Stimulated activated CD4-positive, alpha-beta T cell treated with anti-CD3 and anti-CD28 coated beads, Interleukin-2, amount 100 ng/mL, for 48 hours (primary cell): ENCODE measurements at places on chromosomes 3 and 15.

DNA sequence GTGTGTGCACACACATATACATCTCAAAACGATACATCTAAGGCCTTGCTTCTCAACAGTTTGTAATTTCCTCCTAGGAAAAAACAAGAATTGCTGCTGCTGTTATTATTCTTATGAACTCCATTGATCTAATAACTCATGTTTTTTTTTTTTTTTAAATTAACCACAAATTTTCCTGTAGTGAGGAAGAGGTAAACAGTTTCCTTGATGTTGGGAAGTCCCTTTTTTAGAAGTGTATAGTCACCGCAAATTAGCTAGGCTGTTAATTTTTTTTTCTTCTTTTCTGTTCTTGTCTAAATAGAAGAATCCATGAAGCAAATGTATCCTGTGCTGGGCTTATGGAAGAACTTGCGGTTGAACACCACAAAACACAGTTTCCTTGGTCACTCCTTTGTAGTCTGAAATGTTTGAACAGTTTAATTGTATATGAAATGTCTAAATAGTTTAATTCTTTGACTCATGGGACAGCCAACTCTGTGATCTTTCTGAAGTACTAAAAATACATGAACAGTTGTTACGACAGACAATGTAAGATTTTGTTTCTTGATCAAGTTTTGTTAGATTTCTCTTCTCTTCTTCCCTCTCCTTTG lies 64.5 kb downstream of the MITF start:
- no peak for DNase-seq

- DNase-seq: no peak
Observed at GRCh38 chr15:96285305-96285704, 45.2 kb upstream of the NR2F2 start.

DNA sequence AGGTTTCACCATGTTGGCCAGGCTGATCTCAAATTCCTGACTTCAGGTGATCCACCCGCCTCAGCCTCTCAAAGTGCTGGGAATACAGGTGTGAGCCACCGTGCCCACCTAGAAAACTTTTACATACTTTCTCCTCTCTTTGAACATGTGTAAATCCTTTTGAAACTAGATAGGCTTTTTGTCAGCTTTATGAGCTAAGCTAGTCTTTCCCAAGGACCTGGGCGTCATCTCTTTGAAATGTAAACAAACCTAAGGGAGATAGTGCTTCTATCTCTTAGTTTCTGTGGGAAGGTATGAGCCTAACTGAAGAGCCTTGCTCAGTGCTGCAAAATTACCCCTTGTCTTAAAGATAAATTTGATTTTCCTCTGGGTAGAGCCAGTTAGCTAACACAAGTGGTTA lies 4.8 kb downstream of the CX3CR1 start:
- no peak for DNase-seq

GRCh38 chr15:27057904-27058645 lies 87.1 kb downstream of the GABRG3 start:
- DNase-seq: no peak

DNA sequence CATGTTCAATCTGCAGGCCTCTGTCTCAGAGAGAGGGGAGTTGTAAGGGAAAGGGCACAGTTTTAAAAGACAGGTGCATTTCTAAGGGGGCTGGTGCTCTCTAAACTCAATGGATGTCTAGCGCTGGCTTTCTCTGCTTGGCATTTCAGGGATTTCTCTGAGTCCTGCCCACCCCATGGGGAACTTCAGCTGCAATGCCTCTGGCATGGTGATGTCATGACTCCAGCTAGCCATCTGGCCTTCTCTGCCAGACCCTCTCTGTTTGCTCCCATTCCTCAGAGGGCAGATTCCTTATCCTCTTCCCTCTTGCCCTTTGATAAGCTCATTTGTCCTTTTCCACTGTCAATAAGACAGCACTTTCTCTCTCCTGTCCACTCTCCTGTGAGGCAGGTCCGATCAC lies 40.8 kb downstream of the RPLP1 start:
- DNase-seq: no peak

GRCh38 chr3:21393683-21394311 lies 357.2 kb downstream of the ZNF385D start:
- no peak for DNase-seq

GRCh38 chr15:29695489-29696167 lies 126.6 kb downstream of the TJP1 start:
- DNase-seq: no peak

DNA sequence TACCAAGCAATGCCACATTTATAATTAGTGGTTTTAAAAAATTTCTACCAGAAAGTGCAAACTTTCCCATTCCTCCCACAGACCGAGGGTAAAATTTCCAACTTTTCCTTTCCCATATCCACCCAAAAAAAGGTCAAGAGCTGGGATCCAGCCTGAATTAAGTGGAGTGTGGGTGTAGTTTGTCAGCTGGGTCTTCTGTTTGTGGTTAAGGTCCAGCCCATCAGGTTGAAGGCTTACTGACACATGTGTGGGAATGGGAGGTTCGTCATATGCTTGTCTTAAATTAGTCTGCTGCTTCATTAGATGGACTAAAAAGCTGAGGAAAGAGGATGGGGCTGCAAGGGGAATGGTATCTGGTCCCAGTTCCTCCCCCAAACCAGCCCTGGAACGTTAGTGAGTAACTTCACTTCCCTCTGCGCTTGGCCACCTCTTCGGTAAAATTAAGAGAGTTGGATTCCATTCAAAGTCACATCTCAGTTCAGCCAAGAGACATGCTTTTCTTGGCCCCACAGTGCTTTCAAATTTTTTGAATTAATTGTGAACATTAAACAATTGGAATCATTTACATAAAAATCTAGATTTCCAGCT lies 59.0 kb upstream of the PLCL2 start:
- DNase-seq: no peak

DNA sequence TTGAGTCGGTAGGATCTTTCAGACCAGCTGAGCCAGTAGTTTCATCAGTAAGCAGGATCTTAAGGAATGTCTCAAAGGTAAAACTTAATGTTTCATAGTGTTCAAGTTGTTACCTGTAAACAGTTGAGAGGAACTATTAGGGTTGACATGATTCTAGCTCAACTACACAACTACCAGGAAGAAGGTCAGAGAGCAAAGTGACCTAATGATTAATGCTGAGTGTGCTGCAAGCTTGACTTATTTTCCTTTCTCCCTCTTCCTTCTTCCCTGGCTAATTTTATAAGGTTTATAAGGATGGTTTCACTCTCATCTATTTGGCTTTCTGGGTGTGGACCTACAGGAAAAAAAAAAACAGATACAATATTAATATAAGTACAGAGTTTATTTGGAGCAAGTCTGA lies 30.2 kb upstream of the LHFPL4 start:
- DNase-seq: no peak

DNA sequence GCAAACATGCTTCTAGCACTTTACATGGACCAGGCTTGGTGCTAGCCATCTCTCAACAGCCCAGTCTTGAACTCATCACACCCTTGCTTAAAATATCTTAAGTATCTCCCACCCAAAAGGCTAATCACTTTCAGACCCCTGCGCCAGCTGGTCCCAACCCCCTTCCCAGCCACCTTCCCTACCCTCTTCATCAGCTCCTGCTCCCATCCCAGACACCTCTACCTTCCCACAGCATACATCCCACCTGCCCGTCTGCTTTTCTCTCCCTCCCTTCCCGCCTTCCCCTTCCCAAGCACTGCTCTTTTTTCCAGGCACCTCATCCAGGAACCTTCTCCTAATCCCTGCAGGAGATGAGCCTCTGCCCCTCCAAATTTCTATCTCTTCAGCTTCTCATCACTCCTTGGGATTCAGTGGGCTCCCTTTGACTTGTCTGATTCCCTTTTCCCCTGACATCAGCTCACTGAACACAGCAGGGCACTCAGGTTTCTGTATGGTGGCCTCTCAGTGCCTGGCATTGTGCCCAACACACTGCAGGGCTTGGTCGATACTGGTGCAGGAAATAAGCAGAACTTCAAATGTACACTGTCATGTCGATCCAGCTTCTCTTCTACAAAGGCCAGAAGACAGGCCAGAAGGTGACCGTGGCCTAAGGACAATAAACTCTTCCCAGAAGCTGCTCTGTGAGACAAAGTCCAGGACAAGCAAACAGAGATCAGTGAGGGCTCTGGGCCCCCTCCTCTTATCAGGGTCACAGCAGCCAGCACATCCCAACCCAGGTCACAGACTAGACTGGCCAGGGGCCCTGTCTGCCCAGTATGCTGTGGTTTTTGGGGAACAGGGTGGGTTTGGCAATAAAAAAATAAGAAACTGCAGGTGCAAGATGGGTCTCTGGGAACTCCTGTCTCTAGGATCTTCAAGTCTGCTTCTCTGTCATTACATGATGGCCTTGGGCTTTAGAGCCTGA lies 2.2 kb upstream of the ITIH1 start:
- DNase-seq: no peak

GRCh38 chr15:40102897-40103858 lies 5.5 kb downstream of the BMF start:
- no peak for DNase-seq

DNA sequence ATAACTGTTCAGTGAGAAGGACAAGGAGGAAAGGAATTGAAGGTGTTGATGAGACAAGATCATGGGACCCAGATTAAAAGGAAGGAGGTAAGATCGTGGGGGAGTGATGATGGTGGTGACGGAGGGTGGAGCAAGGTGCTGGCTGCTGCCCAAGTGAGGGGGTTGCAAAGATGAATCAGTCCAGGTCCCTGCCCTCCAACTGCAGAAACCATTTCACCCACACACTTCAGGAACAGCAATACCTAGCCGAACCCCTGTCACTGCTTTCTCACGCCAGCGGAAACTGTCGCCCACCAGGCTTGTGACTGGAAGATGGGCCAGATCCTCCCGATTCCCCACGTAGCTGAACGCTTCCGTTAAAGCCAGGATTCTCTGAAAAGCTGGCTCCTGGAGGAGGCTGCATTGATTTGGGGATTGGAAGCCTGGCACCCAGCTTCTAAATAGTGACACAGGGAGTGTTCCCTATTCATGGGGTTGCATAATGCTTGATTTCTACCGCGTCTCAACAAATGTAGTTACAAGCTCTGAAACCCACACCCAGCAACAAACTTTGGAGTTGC lies 3.2 kb upstream of the LSG1 start:
- DNase-seq: peak; percentile 68

GRCh38 chr3:193821151-193821668 lies 228.2 kb downstream of the OPA1 start:
- no peak for DNase-seq

DNA sequence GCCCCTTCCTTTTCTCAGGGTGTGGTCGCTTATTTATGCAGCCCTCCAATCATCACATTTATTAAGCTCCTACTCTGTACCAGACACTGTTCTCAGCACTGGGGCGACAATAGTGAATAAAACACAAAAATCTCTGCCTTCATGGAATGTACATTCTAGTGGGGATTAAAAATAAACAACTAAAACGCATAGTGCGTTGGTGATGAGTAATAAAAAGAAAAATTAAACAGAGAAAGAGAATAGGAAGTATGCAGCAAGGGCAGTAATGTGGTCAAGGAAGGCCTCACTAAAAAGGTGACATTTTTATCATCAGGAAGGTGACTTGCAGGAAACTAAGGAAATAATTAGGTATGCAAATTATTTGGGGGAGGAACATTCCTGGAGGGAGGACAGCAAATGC lies 5.1 kb downstream of the SLC51B start:
- DNase-seq: no peak

DNA sequence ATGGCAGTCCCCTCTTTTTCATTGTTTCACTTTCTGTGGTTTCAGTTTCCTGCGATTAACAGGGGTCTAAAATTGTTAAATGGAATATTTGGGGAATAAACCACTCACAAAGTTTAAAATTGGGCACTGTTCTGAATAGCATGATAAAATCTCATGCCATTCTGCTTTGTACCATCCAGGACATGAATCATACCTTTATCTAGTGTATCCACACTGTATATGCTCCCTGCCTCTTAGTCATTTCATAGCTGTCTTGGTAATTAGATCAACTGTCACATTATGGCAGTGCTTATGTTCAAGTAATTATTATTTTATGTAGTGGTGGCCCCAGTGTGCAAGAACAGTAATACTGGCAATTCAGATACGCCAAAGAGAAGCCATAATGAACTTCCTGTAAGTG lies 734.5 kb downstream of the ZPLD1 start:
- DNase-seq: no peak

DNA sequence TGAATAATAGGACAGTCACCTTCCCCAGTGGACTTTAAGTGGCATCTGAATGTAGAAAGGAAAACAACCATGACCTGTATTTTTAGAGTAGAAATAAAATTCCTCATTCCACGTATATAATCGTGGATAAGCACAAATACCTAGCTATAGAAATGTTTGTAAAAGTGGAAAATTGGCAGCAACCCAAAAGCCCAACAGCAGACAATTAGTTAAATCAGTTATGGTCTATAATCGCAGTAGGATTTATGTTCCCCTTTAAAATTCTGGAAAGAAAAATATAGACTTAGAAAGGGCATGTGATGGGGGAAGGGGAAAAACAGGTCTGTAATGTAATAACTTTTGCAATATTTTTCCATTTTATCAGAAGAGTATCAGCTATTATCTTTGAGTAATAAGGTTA lies 241.9 kb upstream of the ST8SIA2 start:
- no peak for DNase-seq

- DNase-seq: no peak
Observed at GRCh38 chr3:98786364-98787006, 23.3 kb downstream of the ST3GAL6 start.

DNA sequence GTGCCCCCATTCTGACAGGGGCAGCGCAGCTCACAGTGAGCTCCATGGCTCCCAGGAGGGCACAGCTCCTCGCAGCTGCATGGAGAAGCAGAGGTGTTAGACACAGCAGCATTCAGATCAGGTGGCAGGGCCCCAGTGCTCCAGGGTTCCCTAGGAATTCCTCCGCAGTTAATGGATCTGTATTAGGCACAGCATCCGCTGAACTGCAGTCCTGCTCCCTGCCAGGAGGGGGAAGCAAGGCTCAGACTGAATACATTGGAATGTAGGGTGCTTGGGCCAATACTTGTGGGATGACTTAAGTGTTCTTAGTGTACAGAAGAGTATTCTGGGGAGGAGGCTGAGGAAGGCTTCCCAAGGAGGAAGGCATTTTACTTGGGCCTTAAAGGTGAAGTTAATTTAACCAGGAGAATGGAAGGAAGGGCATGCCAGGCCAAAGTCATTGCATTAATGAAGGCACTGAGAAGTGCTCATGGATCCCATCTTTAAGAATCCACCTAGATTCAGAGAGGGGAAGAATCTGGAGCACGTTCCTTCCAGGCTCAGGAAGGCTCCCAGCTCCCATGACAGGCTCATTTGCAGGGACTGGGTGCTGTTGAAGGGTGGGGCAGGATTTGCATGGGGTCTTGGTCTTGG lies 111.6 kb downstream of the RAB11A start:
- no peak for DNase-seq

DNA sequence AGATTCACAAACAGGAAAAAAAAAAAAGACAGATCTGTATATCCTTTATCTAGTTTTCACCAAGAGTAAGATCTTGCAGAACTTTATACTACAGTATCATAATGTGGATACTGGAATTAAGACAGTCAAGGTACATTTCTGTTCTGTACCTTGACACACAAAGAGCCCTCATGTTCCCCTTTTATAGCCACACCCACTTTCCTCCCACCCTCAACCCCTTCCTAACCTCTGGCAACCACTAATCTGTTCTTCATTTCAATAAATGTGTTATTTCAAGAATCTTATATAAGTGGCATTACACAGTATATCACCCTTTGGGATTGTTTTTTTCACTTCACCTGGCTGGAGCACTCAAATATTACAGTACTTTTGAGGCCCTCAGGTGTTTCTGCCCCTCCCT lies 3.6 kb upstream of the RAB6B start:
- DNase-seq: no peak

- no peak for DNase-seq
Observed at GRCh38 chr3:180467177-180467576, 134.8 kb upstream of the TTC14 start.
